Right cardiac atrium (tissue), 5 donors: ENCODE measurements at places on chromosomes 11 and 22.

GRCh38 chr11:101199416-101199815 is 69.8 kb upstream of the PGR start:
- no peak for DNase-seq

GRCh38 chr22:36936362-36937116 is 23.1 kb downstream of the CSF2RB start:
- peak; percentile 52 for DNase-seq

GRCh38 chr22:29004647-29005371 is 56.8 kb downstream of the C22orf31 start:
- peak; percentile 80 for DNase-seq

DNA sequence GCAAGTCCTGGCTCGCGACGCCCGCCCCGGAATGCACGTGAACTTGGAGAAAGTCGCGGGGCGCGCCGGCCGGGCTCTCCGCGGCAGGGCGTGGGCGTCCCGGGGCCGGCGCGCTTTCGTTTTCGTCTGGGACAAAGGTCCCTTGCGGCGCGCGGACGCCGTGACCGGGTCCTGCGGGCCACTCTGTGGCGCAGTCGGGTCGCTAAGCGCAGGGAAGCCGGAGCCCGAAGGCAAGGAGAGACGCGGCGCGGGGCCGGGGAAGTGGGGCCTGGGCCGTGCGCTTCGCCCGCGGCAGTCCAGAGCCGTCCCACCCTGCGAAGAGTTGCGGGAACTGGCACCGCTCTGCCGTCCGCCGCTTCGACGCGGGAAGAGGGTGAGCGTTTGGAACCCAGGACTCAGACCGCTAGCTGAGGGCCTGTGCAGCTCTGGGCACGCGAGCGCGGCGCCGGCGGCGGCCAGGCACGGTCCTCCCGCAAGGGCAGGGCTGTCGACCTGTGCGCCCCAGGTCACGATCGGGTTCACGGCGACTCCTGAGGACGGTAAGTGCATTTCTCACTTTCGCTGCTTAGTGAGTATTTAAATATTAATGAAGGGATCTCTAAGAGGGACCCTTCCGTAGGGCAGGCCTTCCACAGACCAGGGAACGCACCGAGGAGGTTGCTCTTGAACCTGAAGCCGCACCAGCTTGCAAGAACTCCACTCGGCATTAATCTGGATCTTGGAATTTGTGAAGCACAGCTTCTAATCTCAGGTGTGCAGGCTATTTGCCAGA is 78.0 kb upstream of the PPARA start:
- DNase-seq, result peak; percentile 88

DNA sequence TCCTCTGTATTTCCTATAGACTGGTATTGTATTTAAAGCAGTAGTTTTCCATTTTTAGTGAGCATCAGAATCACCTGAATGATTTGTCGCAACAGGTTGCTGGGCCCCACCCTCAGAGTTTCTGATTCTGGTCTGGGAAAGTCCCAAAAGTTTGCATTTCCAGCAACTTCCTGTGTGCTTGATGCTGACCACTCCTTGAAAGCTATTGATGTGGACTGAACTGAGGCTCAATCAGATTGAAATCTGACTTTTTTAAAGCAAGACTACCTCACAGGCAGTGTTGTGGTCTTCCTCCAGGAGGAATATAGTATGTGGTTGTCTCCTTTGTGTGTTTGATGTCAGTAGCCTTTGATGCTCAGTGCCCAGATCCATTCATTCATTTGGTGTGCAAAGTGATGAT is 17.2 kb upstream of the MPZL2 start:
- no peak for DNase-seq
